NCI-H187 treated with DMSO at 0.1 percent for 48 hours (cell line): ENCODE measurements at places on chromosomes 7 and 10.

DNA sequence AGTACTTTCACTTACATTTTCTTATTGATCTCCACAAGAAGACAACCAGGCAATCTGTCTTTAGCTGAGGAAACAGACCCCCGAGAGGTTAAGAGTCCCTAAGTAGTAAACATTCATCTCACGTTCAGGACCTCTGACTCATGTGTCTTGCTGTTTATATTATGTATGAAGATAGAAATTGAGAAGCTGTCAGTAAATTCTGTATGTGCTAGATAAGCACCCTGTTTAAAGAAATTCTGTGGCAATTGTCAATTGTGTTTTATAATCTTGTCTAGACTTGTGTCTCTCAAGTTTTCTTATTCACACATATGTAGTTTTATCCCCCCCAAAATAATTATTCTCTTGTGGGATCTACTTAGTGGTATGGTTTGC is 14.5 kb downstream of the ADK start:
- no peak for DNase-seq

DNA sequence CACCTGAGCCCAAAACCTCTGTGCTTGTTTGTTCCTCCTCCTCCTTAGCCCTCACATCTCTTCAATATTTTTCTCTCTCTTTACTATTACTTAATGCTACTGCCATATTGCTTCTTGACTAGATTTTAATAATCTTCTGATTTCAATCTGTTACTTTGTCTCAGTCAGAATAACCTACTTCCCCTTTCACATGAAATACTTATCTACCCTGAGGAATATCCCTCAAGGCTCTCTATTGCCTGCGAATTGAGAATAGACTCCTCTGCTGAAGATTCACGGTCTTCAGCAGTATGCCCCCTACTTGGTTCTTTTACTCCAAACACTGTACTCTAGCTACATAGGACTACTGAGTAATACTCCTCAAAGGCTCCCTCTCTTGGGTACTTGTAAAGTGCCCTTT is 430.3 kb downstream of the AUTS2 start:
- no peak for DNase-seq

DNA sequence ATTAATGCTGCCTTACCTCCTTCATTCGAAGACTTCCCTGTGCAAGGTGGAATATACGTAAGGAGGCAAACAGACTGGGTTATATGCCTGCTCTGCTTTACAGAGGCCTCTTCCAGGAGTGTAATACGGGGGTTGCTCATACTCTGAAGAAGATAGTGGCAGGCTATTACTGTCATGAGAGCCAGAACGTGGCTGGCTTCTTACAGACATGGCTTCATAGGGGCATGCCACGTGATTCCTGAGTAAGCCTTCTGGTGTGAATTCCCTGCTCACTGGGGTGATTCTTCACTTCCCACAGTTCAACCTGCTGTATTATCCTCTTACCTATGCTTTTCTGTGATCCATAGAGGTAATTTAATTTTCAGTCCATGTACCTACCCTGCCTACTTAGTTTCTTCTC is 141.8 kb downstream of the ST7 start:
- DNase-seq = no peak

DNA sequence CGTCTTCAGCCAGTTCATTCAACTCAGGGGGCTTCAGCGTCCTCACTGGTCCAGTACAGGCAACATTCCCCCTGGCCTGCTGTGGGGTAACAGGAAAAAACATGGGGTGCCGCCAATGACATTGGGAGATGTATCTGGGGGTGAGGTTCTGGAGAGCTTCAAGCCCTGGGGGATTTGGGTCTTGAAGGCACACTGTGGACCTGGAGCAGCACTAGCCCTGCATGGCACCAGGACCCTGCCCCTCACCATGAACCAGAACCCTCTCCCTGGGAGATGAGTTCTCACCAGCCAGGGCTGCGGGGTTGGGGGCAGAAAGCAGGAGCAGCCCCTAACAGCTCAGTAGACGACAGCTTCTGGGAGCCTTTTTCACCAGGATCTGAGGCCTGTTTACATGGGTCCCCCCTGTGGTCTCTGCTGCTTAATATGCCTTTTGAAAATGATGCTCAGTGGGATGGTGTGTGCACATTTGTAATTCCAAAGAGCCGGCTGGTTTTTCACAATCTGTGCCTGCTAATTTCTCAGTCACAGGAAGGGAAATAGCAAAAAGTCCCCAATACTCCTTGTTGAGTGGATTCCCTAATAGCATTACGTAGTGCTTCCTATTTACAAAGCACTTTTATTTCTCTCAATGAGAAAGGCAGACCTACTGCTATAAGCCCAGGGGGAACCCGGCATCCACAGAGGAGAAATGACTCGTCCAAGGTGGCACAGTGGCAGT is 509.5 kb downstream of the RPS24 start:
- no peak for DNase-seq

- no peak for DNase-seq
Measured at GRCh38 chr7:129729511-129729910, 118.0 kb downstream of the NRF1 start.

- DNase-seq = no peak
Measured at GRCh38 chr10:69344591-69345252, 66.4 kb downstream of the HK1 start.

GRCh38 chr7:22052674-22053365 is 107.1 kb upstream of the CDCA7L start:
- DNase-seq = no peak

- no peak for DNase-seq
Measured at GRCh38 chr7:141158561-141158960, 84.7 kb downstream of the TMEM178B start.
